ENCODE measurements at places on chromosomes 5 and 9.
A peak's percentile ranks its signal among the peaks of the same experiment; 100 is the strongest.

GRCh38 chr9:132662152-132662945, 7.4 kb downstream of the DDX31 start:
- no peak for DNase-seq

GRCh38 chr9:78167356-78167755, 68.5 kb upstream of the CEP78 start:
- DNase-seq = no peak

- DNase-seq = no peak
These were observed 120.1 kb upstream of the PCA3 start for GRCh38 chr9:76644171-76644570.

DNA sequence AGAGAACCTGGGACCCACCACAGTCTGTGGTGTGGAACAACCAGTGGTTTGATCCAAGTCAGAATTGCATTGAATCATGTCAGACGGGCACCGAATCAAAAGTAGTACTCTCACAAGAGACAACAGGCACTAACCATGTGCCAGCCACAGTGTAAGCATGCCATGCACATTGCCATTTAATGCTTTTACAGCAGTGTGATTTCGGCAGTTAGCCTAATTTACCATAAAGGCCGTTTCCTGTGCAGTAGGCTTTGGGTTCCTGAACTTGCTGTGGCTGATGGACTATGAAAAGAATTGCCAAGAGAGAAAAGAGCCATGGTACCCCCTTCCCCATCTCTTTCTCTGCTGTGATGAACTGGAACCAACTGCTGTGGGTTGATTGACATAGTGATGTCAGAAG, 540.6 kb downstream of the EBF1 start:
- DNase-seq = no peak

- no peak for DNase-seq
These were observed 28.8 kb upstream of the FAT2 start for GRCh38 chr5:151619812-151620460.

DNA sequence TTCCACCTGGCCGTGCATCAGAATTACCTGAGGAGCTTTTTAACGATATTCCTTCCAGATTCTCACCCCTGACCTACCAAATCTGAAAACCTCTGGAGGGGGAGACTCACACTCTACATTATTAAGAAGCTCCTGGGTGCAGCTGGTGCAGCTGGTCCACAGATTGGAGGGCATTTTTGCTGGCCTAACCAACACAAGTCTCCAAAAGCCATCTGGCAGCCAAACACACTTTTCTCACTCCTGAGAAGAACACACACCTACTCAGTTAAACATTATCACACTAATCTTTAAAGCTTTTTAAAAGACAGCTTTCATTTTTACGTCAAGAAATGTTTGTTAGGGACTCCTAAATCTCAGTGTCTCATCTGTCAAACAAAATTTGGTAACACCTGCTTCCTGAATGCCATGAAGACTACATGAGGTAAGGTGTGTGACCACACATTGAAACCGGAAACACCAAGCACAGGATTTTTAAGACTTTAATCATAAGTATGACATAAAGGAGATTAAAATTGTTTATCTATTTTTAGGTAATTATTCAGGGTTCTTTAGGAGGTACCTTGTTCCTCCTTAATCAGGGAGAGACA, 14.2 kb upstream of the PTPN3 start:
- DNase-seq = no peak

GRCh38 chr9:129712634-129713401, 40.0 kb downstream of the PTGES start:
- peak; percentile 85 for DNase-seq

DNA sequence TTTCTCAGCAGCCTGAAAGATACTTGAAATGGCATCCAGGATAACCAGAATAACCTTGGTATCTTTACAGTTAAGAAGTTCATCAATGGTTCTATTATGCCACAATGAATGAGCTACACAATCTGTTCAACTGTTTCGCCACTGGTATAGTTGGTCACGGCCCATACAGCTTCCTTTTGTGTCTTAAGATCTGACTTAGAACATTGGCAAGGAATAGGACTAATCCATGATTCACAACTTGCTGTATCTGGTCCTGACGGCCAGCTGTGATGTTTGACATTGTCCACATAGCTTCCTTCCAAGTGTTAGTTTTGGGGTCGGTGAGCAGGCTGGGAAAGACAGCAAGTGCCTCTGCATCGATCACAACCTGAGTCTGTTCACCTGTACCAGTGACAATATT, 113.3 kb upstream of the RAD23B start:
- DNase-seq = no peak

DNA sequence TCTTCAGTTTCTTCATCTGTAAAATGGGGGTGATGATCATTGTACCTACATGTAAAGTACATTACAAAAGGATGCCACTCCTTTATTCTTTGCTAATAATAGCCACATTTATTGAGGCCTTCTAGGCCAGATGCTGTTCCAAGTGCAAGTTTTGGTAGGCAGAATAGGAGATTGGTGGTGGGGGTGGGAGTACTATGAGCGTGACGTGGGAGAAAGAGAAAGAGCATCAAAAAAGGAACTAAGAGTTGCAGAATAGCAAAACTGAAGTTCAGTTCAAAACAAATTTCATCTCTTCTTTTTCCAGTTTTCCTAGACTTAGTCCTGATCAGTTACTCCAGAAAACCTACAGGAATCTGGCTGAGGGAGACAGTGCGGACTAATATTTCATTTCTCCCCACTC, 174.1 kb downstream of the SNX18 start:
- DNase-seq = no peak

GRCh38 chr5:79237740-79238560, 2.0 kb downstream of the JMY start:
- no peak for DNase-seq

- DNase-seq = peak; percentile 72
These were observed 2.9 kb downstream of the JAK2 start for GRCh38 chr9:4987961-4988421.

DNA sequence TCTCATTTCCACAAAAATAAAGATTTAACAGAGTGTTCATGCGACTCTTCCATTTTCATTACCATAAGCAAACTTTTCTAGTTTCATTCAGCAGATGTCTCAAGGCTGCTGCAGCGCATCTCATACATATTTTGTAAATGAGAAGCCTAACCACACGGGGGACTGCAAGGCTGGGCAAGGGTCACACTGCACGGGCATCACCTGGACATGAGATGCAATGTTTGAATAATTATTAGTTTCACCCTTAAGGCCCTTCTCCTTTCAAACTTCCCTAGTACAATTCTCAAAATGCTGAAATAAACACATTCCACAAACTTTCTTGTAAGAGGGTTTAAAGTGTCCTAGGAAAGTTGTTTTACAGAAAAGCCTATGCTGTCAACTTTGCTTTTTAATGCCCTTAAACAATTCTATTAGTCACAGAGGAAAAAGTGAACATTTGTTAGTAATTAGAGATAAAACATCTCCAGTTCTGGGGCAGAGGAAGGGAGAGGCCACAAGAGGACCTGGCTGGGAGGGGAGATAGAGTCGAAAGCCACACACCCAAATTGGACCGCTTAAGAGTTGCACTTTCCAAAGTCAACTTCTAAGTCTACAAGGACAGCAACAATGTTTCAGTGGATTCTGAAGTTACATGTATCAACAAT, 1.3 kb downstream of the DENND1A start:
- peak; percentile 64 for DNase-seq

DNA sequence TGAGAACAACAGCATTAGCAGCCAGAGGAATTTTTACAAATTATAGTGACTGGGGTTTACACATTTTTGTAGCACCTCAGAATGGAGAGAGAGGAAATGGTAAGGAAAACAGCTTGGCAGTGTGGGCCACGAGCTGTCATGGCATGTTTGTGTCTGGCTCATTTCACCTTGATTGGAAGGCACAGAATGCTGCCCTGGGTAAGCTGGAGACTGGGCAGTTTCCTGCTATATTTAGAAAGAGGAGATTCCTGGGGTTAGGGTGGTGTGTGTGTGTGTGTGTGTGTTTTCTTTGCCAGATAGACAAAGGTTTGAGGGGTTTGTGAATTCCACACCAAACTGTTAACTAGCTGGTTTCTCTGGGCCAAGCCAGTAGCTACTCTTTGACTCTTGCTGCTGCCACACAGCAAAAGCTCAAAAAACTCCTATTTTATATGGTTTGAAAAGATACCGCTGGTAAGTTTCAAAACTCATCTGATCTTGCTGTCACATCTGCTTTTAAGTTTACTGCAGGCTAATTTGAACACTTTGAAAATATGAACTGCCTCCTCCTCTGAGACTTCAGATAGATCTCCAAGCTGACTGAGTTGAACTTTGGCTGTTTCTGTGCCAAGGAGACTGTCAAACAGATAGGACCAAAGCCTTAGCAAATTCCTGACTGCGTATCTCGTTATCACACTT, 9.1 kb downstream of the ARHGAP26 start:
- peak; percentile 18 for DNase-seq

DNA sequence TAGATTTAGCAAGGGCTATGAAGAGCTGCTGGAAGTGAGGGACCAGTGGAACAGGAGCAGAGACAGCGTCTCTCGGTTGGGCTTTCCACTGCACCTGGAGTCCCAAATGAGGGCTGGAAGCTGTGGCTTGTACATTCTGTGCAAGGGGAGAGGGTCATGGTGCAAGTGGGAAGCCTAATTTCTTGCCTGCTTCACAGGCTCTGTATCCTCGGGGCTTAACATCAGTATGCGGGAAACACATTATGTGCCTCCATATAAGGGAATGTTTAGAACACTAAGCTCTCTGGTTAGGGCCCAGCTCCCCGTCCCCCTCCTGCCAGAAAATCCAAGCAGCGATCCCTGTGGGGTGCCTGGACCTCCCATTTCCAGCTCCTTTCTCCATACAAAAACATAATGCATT, 89.0 kb upstream of the NIPAL4 start:
- peak; percentile 49 for DNase-seq

DNA sequence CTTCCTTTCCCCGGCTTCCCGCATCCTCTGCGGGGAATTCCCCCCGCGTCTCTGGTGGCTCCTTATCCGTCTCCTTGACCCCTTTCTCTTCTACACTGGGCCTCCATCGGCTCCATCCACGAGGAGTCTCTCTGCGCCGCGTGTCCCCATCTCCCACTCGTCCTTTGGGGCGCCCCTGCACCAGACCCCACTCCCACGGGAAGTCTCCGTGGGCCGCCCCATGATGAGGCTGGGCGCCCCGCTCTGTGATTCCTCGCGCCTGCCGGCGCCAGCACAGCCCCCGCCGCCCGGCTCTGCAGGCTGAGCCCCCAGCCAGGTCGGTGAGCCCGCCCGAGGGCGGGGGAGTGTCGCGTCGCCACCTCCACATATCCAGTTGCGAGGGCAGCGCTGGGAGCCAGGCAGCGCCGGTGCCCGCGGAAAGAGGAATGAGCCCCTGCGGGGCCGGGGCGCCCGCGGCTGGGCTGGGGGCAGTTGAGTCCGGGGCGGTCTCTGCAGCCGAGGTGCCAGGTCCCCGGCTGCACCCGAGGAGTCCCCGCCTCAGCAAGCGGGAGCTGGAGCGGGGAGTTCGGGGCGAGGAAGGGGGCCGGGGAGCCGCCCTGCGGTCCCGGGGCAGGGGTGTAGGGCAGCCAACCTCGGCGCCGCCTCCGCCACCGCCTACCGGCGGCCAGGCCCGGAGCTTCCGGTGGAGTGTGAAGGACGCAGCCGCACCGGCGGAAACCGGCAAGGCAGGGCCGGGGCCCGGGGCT, 2.1 kb upstream of the TRAF1 start:
- peak; percentile 50 for DNase-seq

DNA sequence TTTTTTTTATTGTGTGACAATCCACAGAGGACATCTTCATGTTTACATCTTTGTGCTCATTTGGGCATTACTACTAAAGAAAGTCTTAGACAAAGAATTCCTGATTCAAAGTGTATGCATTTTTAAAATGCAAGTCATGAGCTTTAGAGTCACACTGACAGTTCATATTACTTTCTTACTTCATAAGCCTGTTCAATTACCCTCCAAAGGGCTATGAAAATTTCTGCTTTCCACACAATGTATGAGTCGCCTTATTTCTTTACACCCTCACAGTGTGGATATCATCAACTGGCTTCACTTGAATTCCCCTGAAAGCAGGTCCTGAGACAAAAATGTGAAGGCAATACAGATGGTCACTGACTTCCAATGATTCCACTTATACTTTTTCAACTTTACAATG, 280.4 kb upstream of the PTGER4 start:
- peak; percentile 67 for DNase-seq

- peak; percentile 95 for DNase-seq
These were observed 32.0 kb upstream of the SPTLC1 start for GRCh38 chr9:92147030-92147851.

- no peak for DNase-seq
These were observed 115.1 kb upstream of the MTAP start for GRCh38 chr9:21687351-21687750.

DNA sequence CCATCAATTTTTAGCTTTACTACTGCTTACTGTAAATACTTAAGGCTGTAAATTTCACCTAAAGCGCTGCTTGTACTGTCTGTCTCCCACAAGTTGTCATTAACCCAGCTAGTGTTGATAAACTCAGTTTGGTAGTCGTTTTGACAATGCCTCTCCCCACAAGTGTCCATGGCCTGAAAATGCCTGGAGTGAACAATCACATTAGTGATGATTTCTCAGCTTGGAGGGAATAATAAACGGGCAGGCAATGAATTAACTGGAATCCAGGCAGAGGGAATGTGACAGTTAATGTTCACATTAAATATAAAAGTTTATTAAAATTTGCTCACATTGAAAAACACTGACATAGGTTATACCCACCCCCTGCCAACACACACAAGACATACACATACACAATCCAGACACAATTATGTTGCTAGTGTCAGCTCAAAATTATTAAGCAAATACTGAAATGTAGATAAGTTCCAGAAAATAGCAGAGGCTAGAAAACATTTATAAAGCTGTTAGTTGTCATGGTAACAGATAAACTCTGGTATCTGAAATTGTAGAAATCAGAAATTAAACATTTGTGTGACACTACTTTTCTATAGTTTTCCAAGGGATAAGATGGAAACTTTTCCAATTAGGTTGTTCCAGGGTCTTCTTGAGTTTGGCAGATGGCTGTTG, 341.9 kb downstream of the DIRAS2 start:
- DNase-seq = no peak

DNA sequence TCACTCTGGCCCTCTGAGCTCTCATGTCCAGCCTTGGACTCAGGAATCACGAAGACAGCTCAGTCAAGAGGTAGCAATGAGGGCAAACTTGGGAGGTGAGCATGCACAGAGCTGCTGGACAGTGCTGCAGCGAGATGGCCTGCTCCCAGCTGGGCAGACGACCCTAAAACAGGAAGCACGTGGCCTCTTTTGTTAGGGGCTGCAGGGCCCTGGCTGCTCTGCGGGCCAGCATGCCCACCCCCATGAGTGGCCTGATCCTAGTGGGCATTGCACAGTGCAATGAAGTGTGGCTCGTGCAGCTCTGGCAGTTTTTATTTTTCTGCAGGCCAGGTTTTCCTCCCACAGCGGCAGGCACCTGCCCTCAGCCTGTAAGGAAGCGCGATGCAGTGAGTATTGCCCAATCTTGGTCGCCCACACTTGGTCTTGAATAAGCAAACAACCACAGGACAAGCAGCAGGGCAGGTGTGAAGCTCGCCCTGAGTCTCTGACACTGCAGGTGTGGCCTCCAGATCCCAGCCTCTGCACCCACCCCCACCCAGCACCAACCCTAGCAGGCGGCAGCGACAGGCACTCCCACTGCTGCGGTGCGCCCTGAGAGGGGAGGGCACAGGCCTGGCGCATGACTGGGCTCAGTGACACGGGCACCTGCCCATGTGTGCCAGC, 60.8 kb downstream of the SEMA4D start:
- DNase-seq = no peak

- DNase-seq = peak; percentile 59
These were observed 74.7 kb downstream of the FGF1 start for GRCh38 chr5:142611154-142611553.
